Mesenchymal stem cell (in vitro differentiated cells and primary cell): ENCODE measurements at places on chromosomes 12 and 14.
A peak's percentile ranks its signal among the peaks of the same experiment; 100 is the strongest.

DNA sequence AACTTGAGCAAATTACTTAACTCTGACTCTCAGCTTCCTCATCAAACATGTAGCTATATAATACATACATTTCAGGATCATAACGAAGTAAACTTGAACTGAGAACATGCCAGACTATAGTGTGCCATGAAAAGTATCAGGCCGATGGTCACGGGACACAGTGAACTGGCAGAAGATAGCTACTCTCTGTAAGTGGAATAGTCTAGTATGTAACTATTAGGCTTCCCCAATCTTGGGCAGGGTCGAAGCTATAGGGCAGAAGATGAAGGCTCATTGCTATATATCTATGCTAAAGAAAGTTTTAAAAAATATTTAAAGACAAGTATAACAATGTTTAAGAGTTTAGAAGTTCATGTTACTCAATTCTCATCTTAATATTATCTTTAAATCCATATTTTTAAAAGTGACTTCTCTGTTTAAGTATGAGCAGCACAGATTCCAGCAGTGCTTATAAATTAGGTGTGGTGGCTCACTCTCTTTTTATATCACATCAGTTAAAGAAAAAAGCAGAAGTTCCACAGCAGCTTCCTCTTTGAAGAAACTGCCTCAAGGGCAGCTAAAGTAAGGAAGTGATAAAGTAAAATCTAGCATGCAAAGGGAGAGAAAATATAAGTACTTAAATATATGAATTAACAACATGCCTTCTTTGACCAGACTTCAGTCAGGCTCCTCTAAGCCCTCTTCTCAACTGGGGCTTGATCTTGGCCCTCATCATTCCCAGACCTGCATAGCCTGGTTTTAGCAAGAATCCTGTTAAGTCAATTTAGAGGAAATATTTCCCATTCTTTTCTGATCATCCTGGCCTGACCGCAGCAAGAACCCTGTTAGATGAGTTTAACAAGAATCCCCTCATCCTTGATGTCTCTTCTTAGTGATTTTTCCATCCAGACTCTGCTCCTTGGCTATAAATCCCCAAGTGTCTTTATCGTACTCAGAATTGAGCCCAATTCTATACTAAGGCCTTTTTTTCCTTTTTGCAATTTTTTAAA, 8.4 kb upstream of the GLIPR1 start:
- DNase-seq: no peak

- peak; percentile 91 for DNase-seq
Observed at GRCh38 chr12:108611884-108612415, 14.1 kb upstream of the TMEM119 start.

- DNase-seq: no peak
Observed at GRCh38 chr14:104254735-104255400, 116.5 kb downstream of the KIF26A start.

DNA sequence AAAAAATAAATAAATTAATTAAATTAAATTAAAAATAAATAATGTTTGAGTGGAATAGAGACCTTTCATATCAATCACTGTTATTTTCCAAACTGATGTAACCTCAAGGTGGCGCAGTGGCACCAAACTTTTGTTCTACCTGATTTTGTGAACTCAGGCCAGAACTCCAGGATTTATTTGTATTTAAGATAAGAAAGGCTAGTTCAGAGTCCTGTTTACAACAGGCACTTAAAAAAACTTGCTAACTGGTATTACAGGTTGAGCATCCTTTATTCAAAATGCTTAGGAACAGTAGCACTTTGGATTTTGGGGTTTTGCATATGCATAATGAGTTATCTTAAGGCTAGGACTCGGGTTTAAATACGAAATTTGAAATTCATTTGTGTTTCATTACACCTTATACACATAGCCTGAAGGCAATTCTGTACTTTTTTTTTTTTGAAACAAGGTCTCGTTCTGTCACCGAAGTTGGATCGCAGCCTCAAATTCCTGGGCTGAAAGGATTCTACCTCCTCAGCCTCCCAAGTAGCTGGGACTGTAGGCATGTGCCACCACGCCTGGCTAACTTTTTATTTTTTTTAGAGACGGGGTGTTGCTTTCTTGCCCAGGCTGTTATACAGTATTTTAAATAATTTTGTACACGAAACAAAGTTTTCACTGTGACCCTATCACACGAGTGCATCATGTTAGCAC, 32.4 kb downstream of the YY1 start:
- DNase-seq: peak; percentile 21

GRCh38 chr12:72828662-72829324, 556.6 kb downstream of the TRHDE start:
- no peak for DNase-seq

DNA sequence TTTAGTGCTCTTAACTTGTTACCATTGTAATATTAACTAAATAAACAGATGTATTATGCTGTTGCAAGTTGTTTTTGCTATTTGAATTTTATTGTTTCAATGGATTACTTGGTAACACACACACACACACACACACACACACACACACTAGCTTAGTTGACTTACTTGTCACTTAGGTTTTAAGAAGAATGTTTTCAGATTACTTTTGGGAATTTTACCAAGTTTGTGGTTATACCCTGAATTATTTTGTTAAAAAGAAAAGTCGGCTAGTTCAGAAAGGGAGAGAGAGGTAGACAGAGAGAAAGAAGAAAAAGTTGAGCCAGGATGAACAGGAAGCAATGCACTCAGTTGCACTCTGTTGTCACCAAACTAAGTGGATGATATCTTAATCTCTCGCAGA, 5.3 kb downstream of the SSTR1 start:
- peak; percentile 13 for DNase-seq
